Astrocyte of the hippocampus (primary cell): ENCODE measurements at places on chromosomes 4 and X.

DNA sequence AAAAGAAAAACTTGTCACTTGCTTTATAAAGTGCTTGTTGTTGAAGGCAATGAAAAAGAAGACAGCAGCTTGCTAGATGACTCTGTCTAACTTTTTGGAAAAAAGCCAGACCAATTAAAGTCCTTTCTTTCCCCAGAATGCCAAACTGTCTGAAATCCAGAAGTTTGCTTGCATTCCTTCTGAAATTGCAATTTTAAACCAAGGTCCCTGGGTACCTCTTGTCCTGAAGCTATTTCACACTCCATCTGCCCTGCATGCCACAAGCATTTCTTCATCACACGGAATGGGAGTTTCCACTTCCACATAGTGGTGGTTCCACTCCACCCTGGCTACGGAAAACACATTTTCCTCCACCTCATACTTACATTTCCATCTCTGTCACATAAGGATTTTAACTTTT is 101.0 kb downstream of the PAPSS1 start:
- DNase-seq: peak; percentile 93

GRCh38 chr4:166277401-166277800 is 404.4 kb downstream of the TLL1 start:
- DNase-seq: peak; percentile 16

DNA sequence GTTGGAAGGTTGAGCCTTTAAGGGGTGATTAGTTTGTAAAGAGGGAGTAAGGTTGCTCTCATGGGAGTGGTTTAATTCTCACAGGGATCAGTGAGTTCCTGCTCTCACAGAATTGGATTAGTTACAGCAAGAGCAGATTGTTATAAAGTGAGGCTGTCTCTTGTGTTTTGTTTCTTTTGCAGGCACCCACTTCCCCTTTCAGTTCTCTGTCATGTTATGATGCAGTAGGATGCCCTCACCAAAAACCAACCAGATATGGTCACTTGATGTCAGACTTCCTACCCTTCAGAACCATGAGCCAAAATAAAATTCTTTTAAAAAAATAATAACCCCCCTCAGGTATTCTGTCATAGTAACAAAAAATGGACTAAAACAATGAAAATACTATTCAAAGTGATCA is 19.9 kb upstream of the IGSF1 start:
- no peak for DNase-seq

GRCh38 chr4:146142768-146143167 is 32.8 kb upstream of the LSM6 start:
- no peak for DNase-seq

DNA sequence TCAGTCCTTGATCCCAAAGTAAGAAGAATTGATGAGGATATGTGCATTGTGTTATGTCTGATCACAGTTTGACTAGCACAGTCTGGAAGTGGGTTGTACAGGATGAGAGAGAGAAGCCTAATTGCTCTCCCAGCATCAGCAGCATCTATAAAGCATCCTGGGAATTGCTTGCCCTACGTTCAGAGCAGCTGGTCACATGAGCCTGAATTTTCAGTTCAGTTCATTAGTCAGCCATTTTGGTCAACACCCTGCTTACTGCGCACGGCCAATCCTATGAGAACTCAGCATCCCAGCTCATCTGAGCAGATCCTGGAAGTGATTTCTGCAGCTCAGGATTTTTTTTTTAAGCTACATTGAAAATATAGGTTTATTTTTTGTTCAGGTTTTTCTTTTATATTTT is at the start of gene RUFY3:
Gene RUFY3, plus strand, starts transcription at position 218 of the 400 bp plus-strand sequence. CDS start 610 bp downstream, outside the sequence.
- peak; percentile 94 for DNase-seq
